Right renal pelvis (tissue), 4 donors: ENCODE measurements at places on chromosomes 1 and 21.

- DNase-seq: no peak
Measured at GRCh38 chr1:14755518-14756252, 157.2 kb downstream of the KAZN start.

DNA sequence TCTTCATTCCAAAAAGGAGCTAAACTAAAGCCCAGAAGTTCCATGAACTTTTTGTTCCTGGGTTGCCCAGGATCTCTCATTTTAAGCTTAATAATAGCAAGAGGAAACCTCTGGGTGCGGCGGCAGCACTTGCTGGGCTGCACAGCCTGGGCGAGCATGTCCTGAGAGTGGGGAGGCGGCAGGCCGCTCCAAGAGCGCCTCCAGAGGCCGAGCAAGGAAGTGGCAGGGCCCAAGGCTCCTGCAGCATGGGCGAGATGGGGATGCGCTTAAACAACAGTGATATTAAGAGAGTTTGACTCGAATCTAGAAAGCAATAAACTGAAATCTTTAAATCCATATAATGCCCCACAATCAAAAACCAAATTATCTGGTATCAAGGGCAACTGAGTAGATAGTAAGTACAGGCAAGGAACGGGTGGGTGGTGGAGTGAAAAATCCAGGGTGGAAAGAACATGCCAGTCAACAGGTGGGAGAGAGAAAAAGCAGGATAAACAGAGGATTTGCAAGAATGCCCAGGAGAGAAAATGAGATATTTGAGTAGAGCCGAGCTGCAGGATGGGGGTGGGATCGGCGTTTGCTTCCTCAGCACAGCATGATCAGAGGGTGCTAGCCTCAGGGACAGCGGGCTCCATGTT lies 14.1 kb upstream of the TNR start:
- peak; percentile 8 for DNase-seq

DNA sequence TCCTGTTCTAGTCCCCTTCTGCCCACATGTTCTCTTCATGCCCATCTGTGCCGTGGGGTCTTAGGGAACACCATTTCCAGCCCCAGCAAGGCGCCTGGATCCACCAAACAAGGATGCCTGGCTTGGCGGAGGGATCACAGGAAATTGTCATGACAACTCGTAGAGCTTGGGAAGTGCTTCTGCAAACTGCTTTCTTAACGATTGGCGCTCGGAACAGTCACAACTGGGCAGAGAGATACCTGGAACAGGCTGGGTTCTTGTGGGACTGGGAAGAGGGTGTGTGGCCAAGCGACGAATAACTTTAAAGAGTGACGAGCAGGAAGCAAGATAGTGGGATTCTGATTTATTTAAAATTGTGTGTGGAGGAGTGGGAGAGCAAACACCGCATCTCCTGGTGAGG lies 329.8 kb downstream of the RPS6KC1 start:
- no peak for DNase-seq

- DNase-seq: no peak
Measured at GRCh38 chr1:216666441-216666840, 56.8 kb downstream of the ESRRG start.

DNA sequence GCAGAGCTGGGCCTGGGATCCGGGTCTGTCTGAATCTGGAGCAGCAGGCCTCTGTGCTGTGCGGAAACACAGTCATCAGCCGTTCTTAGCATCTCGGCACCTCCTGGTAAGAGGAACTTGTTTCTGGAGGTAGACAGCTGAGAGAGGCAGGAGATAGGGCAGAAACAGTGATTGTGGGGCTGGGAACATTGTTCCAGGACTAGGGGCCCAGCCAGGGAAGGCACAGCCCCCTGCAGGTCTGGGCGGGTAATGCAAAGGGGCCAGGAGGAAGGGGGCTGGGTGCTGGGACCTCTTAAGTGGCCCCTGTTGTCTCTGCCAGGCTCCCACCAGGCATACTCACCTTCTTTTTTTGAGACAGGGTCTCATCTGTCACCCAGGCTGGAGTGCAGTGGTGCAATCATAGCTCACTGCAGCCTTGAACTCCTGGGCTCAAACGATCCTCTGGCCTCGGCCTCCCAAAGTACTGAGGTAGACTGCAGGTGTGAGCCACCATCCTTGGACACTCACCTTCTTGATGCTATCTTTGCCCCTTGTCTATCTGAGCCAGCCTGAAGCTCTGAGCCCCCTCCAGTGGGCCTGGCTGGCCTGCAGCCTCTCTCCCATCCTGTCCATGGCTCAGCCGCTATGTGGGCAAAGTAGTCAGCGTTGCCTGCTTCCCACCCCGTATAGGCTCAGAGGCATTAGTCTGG lies 134.3 kb upstream of the ZBTB40 start:
- no peak for DNase-seq

DNA sequence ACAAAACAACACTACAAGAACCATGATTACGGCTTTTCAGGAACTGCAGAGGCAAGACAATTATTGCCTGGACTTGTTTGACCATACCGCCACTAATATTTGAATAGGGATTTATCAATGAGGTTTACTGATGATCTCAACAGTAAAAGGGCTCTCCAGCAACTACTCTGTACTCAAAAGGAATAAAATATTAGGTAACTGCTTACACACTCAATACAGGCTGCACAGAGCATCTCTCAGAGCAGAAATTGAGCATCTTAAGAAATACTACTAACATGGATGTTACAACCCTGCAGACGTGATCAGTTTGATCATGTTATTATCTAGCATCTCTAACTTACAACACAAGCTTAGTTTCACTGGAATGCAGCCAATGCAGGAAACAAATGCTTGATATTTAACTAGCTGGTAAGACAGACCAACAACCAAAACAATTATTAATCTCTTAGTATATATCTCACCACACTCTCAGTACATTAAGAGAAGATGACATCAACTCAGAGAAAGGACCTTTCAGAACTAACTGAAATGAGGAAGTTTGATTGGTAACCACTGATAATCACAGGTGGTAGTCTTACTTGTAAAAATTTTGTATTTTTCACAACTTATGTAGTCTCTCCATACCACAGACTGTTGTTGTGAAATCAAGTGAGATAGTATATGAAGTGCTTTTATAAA lies 52.2 kb downstream of the PUM1 start:
- no peak for DNase-seq

- no peak for DNase-seq
Measured at GRCh38 chr21:27314131-27314530, 347.2 kb upstream of the ADAMTS5 start.

GRCh38 chr1:36253161-36253862 lies 29.1 kb downstream of the THRAP3 start:
- DNase-seq: no peak

DNA sequence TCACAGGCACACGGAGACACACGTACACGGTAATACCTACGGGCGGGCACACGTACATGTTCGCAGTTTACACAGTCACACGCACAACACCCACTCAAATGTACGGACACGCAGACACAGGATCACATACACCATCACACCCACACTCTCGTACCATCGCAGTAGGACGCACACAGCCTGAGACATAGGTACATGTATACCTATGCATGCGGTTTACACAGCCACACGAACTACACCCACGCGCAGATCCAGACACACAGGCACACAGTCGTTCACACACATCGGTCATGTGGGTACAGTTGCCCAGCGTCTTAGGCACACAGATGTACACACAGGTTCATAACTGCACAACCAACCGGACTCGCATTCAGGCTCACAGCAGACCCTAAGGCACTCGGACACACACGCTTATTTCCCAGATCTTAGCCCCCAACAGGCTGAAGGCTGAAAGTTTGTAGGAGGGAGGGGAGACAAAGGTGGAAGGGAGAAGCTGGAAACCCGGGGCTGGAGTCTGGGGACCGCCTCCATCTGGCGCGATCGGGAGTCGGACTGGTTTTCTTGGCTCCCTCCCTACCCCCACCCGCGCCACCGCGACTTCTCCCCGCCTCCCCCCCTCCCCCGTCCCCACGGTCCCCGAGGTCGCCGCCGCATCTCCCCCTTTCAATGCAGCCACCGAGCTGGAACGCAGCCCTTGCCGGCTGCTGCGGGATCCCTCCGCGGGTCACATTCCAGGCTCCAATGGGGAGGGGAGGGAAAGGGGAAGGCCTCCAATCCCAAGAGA lies 51.9 kb upstream of the SYNC start:
- no peak for DNase-seq

- peak; percentile 28 for DNase-seq
Measured at GRCh38 chr1:32447469-32448185, 17.2 kb upstream of the ZBTB8B start.

DNA sequence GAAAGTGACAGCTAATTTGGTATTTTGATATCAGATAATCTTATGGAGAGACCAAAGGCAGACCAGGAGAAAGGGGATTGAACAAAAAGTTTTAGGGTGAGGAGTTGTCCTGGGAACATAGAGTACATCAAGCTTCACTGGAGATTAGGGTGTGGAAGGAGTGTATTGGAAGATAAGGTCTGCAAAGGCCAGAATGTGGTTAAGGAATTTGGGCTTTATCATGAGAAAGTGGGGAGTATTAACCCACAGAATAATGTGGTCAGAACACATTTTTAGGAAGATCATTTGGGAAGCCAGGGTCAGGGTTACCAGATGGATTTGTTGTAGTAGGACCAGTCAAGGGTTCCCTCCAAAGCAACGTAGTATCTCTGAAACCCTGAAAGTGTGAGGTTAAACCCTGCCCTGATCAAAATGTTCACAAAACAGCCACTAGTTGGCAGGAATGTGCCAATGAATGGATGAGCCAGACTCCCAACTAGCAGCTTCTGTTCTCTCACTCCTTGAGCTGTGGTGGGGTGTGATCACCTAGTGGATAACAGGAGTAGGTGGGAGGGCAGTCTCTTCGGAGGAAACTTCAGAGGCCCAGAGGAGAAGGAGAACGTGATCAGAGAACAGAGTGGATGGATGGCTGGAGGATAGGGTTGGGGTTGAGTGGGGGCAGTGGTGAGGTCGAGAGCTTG lies 35.8 kb downstream of the SLC2A1 start:
- peak; percentile 55 for DNase-seq

DNA sequence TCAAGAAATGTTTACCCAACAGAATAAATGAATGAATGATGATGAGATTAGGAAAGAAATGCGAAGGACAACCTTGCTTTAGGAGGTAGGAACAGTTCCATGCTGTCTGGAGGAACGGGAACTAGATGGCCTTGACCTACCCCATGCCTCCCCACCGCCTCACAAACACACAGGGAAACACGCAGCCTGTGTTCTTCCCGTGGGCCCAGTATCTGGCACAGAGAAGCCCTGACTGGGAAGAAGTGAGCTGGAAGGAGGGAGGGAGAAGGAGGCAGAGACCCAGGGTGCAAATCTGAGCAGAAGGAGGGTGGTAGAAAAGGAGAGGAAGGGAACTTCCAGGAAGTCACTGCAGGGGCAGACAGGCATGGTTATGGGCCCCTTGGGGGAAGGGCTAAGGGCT lies 3.5 kb upstream of the ADORA1 start:
- no peak for DNase-seq

DNA sequence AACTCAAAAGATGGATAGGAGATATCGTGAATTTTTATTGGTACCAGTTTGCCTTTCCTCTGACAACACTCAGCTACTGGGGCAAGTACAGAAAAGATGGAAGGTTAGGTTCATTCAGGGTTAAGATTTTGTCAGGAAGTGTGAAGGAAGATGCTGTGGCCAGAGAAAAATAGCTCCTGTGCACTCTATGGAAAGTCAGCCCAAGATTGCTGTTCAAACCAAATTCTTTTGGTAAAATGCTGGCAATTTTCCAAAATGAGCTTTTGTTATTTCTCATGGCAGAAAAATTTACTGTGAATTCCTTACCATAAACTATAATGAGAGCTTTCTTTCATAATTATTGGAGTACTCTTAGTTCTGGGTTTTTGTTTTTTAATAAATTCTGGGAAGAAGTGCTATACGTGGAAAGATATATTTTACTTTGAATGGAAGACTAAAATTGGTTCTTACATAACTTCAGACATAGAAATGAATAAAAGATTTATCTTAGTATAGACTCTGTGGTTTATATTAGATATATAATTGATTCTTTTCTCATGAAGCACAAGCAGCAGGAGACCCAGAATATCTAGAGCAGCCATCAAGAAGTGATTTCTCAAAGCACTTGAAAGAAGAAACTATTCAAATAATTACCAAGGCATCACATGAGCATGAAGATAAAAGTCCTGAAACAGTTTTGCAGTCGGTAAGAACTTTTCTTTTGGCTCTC lies 112.2 kb downstream of the USP25 start:
- no peak for DNase-seq
